ENCODE measurements at places on chromosomes 11 and 22.

- DNase-seq, result no peak
These were observed 1.1 kb upstream of the SSTR3 start for GRCh38 chr22:37213218-37213855.

DNA sequence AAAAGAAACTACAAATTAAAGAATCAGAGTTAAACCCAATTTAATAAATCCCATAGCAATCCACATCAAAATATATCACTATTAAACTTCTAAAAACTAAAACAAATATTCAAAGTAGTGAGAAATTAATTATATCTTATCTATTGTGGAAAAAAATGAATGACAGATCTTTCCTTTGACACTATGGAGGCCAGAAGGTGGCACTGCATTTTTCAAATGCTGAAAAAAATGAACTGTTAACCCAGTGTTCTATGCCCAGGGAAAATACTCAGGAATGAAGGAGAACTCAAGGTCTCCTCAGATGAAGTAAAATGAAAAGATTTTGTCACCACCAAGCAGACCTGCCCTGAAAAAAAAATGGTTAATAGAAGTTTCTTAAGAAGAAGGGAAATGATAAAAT lies 27.7 kb downstream of the TYR start:
- DNase-seq, result no peak

DNA sequence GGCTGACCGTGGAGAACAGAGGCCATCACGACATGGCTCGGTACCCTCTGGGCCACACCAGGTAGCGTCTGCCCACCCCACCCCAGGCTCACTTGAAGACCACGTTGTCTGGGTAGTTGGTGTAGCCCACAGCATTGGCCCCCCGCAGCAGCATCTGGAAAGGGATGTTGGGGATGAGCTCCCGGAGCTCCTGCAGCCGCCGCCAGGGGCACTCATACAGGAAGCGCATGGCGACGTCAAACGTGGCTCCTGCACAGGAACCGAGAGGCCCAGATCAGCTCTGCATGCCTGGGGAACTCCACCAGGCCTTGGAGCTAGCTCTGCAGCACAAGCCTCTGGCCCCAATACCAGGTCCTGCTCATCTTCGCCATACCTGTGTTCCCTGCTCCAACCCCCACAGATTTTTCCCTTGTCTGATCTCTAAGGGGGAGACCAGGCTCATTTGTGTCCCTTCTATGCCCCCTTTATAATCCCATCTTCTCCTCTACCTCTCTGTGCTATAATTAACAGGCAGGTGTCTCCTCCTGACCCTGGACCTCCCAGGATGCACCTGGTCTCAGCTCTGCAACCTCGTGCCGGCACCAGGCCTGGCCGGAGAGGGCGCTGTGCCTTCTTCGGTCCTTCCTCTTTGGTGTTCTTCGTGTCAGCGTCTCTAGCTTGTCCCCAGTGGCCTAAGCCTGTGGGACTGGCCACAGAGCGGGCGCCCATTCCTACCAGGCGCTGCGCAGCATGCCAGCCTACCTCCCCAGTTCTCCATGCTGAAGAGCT lies 5.0 kb upstream of the LRFN4 start:
- DNase-seq, result no peak

DNA sequence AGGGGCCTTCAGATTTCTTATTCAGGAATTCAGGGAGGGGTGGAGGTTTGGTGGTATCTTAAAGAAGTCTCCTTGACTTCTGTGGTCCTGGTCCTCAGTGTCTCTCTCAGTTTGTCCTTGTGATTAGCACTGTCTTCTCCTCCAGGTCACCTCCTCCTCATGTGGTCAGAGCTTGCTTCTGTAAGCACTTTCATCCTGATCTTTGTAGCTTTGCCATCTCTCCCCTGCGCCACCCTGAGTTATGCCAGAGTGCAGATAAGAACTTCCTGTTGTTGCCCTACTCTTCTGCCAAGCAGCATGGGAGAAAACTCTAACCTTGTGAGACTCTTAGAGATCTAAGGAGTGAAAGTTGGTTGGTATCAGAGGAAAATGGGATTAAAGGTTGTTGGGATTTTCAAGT lies 30.9 kb downstream of the MICAL2 start:
- no peak for DNase-seq

DNA sequence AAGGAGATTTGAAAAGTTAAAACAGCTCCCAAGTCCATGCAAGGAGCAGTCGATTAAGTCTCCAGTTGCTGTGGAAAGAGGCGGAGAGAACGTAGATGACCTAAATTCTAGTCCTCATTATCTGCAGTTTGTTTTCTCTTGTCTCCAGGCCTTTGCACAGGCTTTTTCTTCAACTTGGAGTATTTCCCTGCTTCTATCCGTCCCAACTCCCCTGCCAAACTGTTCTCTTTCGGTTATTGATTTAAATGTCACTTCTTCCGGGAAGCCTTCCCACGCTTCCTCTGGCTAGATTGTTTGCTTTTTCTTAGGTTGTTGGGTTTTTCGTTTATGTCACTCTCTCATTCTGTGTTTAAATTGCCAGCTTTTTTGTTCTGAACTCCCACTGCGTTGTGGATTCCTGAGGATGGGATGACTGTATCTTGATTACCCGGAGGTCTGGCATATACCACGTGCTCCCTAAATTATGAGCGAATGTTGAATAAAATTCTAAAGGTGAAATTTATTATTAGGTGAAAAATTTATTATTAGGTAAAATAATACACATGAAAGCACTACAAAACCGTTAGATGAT lies 463 bp downstream of the TMEM126B start:
- DNase-seq, result no peak

DNA sequence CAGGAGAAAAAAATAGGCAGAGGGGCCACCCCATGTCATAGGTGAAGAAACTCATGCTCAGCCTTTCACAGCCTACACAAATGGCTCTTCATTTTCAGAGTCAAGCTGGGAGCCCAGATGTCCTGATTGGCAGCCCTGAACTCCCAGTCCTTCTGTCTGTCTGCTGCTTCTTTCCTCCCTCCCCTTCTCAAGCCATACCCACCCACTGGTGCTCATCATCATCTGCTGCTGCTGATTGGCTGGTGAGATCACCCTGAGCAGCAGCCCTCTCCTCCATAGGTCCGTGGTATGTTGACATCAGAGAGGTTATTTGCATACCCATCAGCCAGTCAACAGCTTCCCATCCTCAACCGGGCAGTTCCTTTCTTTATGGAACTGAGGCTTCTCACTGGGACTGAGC lies 46.1 kb upstream of the PRDM11 start:
- no peak for DNase-seq

DNA sequence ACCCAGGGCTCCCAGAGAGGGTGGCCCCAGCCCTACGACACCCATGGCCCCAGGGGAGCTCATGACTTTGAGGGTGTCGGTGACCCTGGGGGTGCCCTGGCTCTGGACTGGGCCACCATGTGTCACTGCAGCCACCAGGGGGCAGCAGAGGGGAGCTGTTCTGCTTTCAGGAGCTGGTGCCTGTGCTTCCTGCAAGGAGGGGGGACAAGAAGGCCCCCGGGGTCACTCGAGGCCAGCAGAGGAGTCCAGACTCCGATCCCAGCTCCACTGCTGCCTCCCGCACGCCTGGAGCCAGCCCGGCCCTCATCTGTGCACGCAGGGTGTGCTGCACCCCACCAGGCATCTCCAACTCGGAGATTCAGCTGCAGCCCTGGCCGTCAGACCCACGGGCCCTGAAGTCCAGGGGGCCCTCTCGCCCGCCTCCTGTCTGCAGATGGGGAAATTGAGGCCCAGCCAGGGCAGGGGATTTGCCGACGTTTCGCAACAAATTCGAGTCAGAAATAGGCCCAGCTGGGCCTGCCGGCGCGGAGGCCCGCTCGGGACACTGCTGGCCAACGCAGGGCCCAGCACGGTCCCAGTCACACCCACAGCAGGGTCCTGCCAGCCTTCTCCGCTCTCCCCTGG lies 29.5 kb upstream of the WNT7B start:
- peak; percentile 67 for DNase-seq

GRCh38 chr11:60310407-60310998 lies 16.6 kb upstream of the MS4A6E start:
- DNase-seq, result no peak

- no peak for DNase-seq
These were observed 30.6 kb downstream of the PRCP start for GRCh38 chr11:82869657-82870056.

DNA sequence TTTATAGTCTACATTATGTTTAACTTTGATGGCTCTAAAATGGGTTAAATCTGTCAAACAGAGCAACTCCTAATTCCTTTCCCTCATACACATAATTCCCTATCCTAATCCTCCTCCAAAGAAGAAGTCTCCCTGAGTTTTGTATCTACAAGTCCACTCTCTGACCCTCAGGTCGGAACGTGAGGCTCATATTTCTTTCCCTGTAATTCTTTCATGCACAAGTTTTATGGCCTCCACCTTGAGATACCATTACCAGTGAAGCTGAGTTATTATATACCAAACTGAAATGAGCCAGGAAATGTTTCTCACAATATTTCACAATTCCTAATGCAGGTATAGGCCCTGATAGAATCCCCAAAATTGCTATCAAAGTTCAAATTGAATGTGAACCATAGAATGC lies 106.4 kb downstream of the CASP12 start:
- no peak for DNase-seq

DNA sequence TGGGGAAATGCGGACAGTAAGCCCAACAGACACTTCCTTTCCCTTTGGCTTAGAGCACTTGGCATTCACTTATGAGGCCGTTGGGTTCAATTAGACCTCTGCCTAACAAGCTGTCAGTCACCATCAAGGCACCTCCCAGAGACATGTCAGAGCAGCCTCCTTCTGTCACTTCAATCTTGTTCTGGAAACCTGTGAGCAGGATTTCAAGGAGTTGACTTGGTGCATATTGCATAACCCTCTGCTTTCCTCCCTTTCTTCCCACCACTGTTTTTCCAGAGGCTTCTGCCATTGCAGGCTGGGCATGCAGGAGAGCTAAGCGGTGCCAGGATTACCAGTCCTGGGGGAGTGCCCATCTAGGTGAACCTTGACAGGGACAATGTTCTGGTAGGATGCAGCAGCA lies 484.2 kb upstream of the LRRC4C start:
- DNase-seq, result no peak

DNA sequence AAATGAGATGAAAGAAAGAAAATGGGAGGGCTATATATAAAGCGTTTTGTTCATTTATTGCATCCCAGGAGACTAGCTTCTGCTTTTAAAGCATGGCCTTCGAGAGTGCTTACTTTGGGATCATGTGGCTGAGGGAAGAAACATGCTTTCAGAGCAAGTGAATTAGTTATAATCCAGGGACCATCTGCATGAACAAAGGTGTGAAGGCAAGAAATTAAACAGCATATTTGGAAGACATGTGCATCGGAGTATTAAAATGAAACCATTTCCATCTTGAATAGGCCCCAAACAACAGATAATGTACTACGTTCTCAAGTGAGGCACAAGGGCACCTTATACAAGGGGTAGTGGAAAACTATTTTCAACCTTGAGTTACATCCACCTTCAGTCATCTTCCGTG lies 51.4 kb downstream of the ZBTB44 start:
- DNase-seq, result no peak

GRCh38 chr22:44331881-44332714 lies 19.3 kb upstream of the SHISAL1 start:
- DNase-seq, result no peak

DNA sequence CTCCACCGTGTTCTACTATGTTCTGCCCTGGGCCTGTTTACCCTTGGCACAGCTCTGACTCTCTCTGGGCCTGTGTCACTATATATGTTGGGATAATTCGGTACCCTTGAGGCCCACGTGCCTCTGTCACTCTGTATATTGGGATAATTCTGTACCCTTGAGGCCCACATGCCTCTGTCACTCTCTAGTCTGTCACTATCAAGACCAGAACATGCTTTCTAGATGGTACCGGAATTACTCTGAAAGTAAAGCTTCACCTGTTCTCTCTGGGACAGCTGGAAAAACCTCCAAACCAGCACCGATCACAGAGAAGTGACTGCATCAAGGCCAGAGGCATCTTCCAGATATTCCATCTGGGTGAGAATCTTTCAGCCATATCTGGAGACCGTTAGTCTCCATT lies 9.3 kb upstream of the FCHSD2 start:
- no peak for DNase-seq

- DNase-seq, result no peak
These were observed 39.6 kb upstream of the PLET1 start for GRCh38 chr11:112300094-112300786.

GRCh38 chr22:29524442-29525191 lies 28.9 kb downstream of the THOC5 start:
- peak; percentile 22 for DNase-seq

GRCh38 chr22:39241794-39242594 lies 2.8 kb downstream of the PDGFB start:
- DNase-seq, result peak; percentile 63

- DNase-seq, result no peak
These were observed 93.5 kb downstream of the CELSR1 start for GRCh38 chr22:46443850-46444389.

- no peak for DNase-seq
These were observed 53.5 kb downstream of the TEAD1 start for GRCh38 chr11:12727563-12728211.

DNA sequence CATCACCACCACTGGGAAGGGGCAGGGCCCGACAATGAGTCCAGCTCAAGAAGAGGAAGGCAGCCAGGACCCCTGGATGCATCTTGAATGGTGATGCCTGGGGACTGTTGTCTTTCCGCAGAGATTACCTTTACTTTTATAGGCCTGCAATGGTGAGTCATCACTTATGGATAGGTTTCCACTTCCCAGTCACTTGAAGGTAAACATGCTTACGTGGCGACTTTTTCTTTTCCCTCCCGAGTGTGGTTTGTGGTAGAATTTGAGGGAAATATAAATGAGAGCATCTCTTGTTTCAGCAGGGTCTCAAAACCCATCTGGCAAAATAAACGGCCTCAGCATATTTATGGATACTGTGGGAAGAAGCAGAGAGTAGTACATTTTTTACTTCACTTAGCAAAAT lies at the start of gene MMP13:
Gene MMP13, minus strand, starts transcription at position 109 of the 400 bp plus-strand sequence. Its CDS starts 27 bp downstream, at position 82.
- DNase-seq, result no peak

DNA sequence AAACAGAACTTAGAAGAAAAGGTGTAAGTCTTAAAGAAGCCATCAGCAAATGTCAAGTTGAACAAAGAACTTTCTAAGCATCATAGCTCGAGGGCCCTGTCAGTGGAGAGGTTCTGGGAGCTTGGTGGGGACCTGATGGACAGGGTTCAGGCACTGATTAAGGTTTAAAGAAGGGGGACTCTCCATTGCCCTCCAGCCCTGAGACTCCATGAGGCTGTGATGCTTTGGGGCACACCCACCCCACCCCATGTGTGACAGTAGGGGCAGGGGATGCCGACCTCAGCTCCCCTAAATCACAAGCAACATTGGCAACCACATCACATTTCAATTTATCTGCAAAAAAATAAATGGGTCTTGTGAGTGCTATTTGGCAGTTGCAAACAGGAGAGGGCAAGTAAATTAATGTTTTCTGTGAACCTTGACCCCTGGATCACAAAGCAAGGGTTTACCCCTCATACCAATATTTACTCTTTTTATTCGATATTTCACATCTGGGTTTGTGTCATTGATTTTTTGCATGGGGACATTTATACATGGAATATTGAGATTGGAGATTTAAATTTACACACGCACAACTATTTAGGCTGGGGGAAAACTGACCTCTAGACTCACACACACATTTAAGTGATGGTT lies 37.1 kb upstream of the ANO1 start:
- DNase-seq, result no peak
